HCEC 1CT (cell line): ENCODE measurements at places on chromosomes 3 and 15.
A peak's percentile ranks its signal among the peaks of the same experiment; 100 is the strongest.

- no peak for DNase-seq
Observed at GRCh38 chr15:77513226-77513625, 92.5 kb downstream of the HMG20A start.

GRCh38 chr3:134136604-134137003, 106.9 kb upstream of the SLCO2A1 start:
- no peak for DNase-seq

GRCh38 chr3:129507181-129507831, 21.1 kb upstream of the RHO start:
- DNase-seq: no peak

GRCh38 chr15:55110446-55110845, 86.3 kb downstream of the RSL24D1 start:
- DNase-seq: no peak

DNA sequence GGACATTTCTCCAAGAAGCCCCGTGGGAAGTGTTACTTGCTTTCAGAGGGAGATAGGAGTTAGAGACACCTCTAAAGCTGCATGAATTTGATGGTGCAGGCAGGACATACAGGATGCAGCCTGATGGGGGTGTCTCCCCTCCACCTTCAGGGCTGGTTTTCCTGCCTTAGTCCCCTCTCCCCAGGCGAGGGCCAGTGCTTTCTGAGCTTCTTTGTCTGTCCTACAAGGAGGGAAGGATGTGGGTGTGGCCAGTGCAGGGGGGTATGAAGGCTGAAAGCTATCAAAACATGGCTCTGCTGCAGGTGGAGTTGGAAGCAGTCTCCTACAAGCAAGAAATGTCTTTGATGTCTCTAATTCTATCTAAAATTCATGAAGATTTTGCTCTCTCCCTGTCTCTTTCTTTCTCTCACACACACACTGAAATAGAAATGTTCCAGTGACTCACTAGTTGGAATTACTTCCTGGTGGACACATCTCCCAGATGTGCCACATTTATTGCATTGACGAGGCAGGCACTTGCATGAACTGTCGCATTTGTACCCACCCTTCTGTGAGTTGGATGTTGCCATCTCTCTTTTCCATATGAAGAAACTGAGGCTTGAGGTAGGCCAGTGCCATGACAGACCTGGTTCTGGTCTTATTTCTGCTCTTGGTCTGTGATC, 13.9 kb upstream of the PODXL2 start:
- peak; percentile 19 for DNase-seq

- no peak for DNase-seq
Observed at GRCh38 chr15:49490966-49491365, 67.9 kb downstream of the FGF7 start.

DNA sequence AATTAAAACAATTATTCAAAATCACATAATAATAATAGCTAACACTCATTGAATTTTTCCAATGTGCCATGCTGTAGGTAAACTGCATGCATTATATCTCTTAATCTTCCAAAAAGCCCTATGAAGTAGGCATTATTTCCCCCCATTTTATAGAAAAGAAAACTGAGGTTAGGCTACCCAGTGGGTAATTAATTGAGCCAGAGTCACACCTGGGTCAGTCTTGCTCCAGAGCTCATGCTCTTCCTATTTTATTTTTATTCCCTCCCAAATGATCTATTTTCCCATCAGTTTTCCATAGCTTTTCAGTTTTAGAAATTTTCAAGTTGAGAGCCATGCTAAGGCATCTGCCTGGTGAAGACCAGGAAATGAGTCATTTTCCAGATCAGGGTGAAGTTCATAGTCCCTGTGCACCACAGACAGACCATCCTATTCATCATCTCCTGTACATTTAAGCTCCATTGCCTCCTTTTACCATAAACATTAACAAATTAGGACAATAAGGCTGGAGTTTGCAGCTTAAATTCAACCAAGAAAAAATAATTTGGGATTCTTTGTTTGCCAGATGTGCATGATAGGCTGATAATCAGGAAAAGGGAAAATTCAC, 417.3 kb downstream of the OTOL1 start:
- DNase-seq: peak; percentile 92

- no peak for DNase-seq
Observed at GRCh38 chr15:40327457-40327856, 4.0 kb downstream of the INAFM2 start.

DNA sequence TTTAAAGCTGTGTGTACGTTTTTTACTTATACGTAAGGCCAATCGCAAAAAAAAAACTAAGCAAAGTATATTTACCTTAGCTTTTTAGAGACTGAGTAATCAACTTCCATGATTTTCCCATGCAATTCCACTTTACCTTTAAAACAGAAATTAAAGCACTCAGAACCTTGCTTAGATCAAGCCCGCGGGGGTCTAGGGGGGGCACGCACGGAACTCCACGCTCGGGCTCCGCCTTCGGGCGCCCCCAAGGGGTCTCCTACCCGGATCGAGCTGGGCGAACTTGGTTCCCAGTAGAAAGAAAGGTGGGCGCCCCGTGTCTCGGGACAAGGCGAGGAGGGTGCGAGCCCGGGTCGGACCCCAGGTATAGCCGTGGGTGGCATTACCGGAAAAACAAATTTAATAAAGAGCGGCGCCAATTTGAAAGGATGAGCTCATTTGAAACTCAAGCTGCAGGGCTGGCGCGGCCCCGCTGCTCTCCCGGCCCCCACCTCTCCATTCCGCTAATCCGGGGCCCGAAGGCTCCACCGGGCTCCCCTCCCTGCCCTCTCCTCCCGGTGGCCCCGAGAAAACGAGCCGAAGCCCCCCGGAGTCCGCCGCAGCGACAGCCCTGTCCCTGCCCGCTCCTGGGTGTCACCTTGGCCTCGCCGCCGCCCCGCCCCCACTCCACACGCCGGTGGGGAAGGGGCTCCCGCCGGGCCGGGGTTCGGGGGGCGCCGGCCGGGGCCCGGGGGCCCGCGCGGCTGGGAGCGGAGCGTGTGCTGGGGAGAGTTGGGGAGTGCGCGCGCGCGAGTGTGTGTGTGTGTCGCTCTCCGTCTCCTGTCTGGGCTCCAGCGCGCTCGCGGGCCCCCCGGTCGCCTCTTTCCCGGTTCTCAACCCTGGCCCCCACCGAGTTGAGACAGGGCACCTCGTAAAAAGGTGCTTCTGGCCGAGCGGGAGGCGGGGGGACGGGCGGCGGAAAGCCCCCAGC, 1.5 kb downstream of the IGF2BP2 start:
- DNase-seq: peak; percentile 54

DNA sequence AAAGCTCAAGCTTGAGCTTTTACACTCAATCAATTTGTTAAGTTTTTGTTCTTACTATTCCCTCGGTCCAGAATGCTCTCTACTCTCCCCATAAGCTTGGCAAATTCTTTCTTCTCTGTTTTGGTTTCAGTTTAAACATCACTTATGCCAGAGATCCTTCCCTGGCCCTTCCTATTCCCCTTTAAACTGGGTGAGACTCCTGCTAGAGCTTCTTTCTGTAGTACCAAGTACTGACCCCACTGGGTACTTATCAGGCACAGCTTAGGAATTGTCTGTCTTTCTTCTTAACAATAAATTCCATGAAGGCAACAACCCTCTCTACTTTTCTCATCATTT, 76.7 kb upstream of the PHLDB2 start:
- no peak for DNase-seq

DNA sequence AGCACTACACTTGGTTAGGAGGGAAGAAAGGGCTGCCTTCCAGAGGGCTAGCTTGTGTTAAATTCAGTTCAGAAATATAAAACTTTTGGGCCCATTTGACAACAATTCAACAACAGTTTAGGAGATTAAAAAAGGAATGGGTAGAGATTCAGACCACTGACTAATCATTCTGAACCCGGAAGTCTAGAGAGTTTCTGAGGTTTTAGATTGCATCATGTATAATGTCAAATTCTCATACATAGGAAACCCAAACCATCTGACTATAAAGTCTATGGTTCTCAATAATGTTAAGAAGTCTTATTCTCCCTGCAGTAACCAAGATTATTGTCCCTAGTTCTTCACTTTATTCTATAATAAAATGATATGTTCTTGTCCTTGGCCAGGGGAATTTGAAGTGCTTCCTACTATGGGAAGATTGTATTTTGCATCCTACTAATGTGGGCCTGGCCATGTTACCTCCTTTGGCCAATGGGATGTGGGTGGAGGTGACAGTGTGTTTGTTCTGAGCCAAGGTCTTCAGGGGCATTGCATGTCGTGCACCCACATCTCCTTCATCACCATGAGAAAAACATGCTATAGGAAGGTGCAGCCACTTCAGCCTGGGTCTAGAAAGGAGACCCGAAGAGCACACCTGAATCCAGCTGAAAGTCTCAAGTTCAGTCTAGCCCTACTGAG, 66.4 kb upstream of the CCNL1 start:
- DNase-seq: peak; percentile 70

GRCh38 chr3:131636266-131636775, 133.6 kb upstream of the MRPL3 start:
- DNase-seq: no peak

GRCh38 chr3:38163117-38163840, 2.1 kb upstream of the OXSR1 start:
- DNase-seq: no peak
